CD4-positive, alpha-beta T cell treated with Interleukin-6 for 4 hours (primary cell): ENCODE measurements at places on chromosomes 3 and 15.

- DNase-seq: no peak
Observed at GRCh38 chr15:80317389-80318182, 65.6 kb upstream of the CTXND1 start.

- no peak for DNase-seq
Observed at GRCh38 chr3:43061101-43061895, 44.6 kb downstream of the POMGNT2 start.

GRCh38 chr15:26439681-26440080, 333.2 kb downstream of the GABRB3 start:
- DNase-seq: no peak

DNA sequence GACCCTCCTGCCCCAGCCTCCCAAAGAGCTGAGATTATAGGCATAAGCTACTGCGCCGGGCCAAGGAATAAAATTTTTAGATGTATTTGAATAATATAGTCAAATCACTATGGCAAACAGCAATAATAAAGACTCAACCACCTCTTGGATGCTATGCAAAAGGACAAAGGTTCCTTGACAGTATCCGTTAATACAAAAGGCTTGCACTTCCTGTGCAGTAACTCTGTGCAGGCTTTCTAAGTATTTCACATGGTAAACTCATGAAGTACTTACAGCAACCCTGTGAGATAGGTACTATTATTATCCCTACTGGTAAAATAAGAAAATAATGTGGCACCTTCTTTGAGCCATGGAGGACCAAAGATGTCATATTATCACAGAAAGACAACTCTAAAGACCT, 86.8 kb downstream of the SHQ1 start:
- DNase-seq: no peak

- no peak for DNase-seq
Observed at GRCh38 chr3:69490235-69490634, 104.3 kb upstream of the FRMD4B start.
